ENCODE measurements at places on chromosomes 7 and 10. TPM values are rescaled to one million over a fixed set of nuclear protein-coding genes. Genes with fewer than 3 reads are reported as not detected.

The SPDYE2B gene
- not detected for total RNA-seq

GRCh38 chr7:51244053-51244452, 72.6 kb downstream of the COBL start:
- H3K27ac ChIP-seq = no peak overlapping the region
- H3K27me3 ChIP-seq = no peaks in the 10 kb centered on the region
- no peak overlapping the region for H3K4me3 ChIP-seq
- DNase-seq = no peak
- no peaks in the 10 kb centered on the region for H3K4me1 ChIP-seq

The PPIF gene
- total RNA-seq = 181 TPM

GRCh38 chr7:10128748-10129147, 844.9 kb upstream of the PHF14 start:
- H3K27me3 ChIP-seq = no peaks in the 10 kb centered on the region
- no peak overlapping the region for H3K4me3 ChIP-seq
- H3K36me3 ChIP-seq = no peaks in the 10 kb centered on the region
- no peak overlapping the region for H3K27ac ChIP-seq
- no peak for DNase-seq

The STEAP1B gene
- not detected for total RNA-seq

DNA sequence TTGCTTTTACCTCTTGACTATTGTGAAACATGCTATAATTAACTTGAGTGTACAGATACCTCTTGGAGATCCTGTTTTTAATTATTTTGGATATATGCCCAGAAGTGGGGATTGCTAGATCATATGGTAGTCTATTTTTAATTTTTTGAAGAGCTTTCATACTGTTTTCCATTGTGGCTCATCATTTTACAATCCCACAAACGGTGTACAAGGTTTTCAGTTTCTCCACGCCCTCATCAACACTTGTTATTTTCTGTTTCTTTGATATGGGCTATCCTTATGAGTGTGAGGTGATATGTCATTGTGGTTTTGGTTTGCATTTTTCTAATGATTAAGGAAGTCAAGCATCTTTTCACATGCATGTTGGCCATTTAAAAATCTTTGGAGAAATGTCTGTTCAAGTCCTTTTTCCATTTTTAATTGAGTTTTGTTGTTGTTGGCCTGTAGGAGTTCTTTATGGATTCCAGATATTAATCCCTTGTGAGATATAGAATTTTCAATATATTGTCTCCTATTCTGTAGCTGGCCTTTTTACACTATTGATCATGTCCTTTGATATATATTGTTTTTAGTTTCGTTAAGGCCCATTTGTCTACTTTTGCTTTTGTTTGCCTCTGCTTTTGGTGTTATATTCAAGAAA, 7.5 kb downstream of the AGK start:
- DNase-seq = peak; percentile 71
- H3K4me3 ChIP-seq = no peak overlapping the region
- H3K27ac ChIP-seq = peak overlapping the region; percentile 9
- H3K36me3 ChIP-seq = no peaks in the 10 kb centered on the region
- H3K4me1 ChIP-seq = peaks cover 6% of the 10 kb centered on the region

DNA sequence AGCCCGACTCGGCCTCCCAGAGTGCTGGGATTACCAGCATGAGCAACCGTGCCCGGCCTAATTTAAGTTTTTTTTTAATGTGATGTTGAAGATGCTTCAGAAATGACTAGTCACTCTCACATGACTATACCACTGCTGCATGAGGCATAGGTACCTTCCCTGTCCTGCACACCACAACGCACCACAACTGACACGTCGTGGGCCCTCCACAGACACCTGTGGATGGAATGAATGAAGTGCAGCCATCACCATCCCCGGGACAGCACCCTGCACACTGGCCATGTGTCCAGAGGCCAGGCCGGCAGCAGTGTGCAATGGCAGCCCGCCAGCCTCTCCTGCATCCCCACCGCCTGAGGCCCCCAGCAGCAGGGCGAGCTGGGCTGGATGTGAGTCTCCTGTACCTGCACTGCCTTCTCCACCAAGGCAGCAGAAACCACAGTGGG, 55.1 kb downstream of the VOPP1 start:
- peaks cover 20% of the 10 kb centered on the region for H3K36me3 ChIP-seq
- H3K4me3 ChIP-seq = no peak overlapping the region
- H3K27me3 ChIP-seq = no peaks in the 10 kb centered on the region
- DNase-seq = no peak
- H3K4me1 ChIP-seq = peaks cover 11% of the 10 kb centered on the region
